DMS 273 treated with DMSO at 0.1 percent for 48 hours (cell line): ENCODE measurements at places on chromosomes 6 and 20.

DNA sequence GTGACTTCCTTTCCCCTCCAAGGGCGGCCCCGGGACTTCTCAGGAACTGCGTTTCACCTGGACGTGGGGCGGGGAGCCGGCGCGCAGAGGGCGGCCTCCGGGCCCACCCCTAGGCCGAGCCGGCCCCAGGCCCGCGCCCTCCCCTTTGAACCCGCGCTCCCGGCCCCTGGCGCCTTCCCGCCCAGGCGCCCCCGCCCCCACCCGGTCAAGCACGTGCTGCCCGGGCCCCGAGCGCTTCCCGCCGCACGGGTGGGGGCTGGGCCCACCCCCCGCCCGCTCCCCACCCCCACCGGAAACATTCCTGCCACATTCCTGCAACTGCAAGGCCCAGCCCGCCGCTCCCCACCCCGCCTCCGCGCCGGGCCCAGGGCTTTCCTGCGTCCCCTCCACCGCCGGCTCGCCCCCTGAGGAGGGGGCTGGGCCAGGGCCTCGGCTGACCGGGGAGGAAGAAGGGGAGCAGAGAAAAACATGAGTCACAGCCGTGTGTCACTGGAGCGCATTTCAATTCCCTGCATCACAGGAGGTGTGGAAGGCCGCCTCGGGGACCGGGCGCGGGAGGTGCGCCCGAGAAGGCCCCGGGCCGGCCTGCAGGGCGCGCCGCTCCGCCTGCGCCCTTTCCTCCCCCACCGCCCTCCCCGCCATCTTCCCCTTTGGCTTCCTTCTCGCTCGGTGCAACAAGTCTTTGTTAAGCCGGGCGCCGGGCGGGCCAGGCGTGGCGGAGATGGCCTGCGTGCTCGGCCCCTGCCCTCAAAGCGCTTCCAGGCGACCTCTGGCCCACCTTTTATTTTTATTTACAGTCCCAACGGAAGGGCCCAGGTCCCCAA lies 1.2 kb upstream of the HMGA1 start:
- no peak for DNase-seq

DNA sequence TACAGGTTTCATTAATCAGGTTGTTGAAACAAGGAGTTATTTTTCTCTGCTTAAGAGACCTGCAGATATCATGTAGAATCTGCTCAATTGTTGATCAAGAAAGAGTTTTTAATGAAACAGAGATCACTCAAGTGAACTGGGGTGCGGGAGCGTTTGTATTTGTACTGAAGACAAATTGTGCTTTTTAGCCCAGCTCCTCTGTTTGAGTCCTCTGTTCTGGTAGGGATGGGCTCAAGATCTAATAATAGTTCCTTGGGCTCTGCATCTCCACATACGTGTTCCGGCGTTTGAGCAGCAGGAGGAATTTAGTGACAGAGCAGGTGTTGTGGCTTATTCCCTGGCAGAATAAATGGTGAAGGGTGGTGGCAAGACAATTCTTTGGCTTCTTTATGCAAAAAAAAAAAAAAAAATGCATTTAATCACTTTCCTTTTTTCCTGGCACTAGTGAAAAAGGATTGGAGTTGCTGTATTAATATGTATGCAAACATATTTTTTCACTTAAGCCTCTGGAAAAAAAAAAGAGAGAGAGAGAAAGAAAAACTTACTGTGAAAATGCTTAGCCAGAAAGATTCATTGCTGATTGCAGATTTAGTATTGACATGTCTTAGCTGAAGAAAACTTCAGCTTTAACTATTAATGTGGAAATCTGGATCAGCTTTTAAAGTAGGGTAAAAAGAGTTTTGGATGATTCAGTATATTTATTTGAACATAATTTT lies 4.0 kb downstream of the CITED2 start:
- peak; percentile 53 for DNase-seq

GRCh38 chr6:150535151-150535804 lies 64.4 kb upstream of the PLEKHG1 start:
- no peak for DNase-seq

DNA sequence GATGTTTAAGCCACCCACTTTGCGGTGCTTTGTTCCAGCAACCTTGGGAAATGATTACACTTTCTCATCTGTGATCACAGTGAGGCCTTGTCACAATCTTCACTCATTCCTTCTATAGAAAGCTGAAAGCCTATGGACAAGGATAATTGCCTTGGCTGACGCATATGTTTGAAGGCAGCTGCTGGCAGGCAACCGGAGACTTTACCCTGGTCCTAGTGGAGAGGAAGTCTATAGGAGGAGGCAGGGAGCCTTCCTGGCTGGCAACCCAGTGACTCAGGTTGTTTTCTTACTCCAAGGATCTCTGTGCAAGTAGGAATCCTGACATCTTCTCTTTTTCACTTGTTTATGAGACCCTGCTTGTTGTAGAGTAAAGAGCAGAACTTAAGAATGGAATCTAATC lies 34.1 kb upstream of the ESR1 start:
- DNase-seq: no peak

- DNase-seq: no peak
Observed at GRCh38 chr6:121849477-121849876, 414.0 kb downstream of the GJA1 start.

DNA sequence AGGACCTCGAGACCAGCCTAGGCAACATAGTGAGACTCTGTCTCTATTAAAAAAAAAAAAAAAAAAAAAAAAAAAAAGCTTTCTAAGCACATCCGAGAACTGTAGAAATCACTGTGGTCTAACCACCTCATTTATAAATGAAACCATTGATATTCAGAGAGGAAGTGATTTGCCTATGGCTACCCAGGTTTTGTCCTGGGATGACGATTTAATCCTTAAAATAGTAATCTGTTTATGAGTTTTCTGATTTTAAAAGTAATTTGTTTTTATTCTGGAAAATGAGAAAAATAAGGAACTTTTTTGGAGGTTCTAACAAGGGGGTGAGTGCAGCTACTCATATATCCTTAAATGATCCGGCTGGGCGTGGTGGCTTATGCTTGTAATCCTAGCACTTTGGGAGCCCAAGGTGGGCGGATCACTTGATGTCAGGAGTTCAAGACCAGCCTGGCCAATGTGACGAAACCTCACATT lies 6.5 kb upstream of the BTN3A2 start:
- no peak for DNase-seq

- DNase-seq: peak; percentile 71
Observed at GRCh38 chr6:147055821-147056392, 148.3 kb upstream of the STXBP5 start.

DNA sequence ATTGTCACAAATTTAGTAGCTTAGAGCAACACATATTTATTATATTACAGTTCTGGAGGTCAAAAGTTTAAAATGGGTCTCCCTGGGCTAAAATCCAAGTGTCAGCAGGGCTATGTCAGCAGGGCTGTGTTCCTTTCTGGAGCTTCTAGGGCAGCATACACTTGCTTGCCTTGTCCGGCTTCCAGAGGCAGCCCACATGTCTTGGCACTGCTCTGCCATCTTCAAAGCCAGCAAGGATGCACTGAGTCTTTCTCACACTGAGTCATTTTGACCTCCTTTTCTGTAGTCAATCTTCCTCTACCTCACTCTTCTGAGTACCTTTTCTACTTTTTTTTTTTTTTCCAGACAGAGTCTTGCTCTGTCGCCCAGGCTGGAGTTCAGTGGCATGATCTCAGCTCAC lies 39.0 kb downstream of the ADGRF4 start:
- no peak for DNase-seq

DNA sequence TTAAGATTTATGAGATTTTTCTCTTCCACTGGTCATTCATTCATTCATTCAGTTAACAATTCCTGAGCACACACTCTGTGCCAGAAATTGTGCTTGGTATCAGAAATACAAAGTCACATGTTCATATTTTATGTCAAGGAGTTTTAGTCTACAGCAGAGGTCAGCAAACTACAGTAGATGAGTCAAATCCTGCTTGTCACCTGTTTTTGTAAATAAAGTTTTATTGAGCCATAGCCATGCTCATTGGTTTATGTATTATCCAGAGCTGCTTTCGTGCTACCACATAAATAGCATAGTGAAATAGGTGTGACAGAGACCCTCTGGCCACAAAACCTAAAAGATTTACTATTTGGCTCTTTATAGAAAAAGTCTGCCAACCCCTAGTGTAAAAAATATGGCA lies 46.8 kb downstream of the THEMIS start:
- peak; percentile 1 for DNase-seq

DNA sequence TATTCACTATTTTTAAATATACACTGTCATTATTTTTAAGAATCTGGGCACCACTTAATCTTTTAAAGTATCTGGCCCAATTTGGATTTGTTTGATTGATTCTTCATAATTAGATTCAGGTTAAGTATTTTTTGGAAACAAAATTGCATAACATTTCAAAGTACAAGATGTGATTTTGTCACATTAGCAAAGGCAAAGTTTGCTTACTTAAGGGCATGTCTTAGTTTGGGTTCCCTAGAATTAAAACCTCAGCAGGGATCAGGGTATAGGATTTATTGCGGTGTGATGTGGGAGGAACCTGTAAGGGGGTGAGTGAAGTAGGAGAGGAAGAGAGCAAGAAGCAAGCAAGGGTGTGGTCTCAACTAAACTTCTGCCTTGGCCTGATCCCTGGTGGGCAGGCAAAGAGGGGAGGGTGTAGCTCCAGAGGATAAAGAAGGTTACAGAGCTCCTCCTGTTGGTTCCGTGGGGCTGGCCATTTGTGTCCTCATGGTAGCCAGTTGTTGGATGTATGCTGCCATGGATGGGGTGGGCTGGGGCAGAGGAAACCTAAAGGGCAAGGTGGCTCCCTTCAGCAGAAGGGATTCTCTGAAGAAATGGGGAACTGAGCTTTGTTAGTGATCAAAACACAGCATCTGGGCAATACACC lies 668.7 kb upstream of the SLC35B3 start:
- DNase-seq: no peak

DNA sequence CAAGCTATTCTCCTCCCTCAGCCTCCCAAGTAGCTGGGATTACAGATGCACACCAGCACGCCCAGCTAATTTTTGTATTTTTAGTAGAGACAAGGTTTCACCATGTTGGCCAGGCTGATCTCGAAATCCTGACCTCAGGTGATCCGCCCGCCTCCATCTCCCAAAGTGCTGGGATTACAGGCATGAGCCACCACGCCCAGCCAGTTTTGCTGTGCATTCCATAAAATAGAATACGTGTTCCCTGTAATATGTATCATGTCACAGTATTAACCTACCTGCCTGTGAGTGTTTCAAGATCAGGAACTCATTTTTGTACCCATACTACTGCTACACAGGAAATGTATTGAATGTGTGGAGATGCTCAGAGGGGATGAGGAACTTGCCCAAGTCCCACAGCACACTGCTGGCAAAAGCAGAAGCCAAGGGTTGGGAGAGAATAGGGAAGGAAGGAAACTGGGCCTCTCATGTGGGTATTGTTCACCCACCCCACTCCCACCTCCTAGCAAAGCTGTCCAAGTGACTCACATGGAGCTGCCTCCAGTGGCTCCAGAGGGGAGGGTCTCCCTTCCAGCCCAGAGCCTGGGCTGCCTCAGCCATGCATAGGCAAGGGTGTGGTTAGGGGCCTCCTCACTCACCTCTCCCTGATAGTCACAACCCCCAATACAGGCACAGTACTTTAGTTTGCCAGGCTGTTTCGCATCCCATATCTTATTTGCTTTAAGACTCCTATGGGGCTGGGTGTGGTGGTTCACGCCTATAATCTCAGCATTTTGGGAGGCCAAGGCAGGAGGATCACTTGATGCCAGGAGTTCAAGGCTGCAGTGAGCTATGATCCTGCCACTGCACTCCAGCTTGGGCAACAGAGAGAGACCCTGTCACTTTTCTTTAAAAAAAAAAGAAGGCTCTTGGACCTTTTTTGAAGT lies 9.4 kb downstream of the HM13 start:
- no peak for DNase-seq

DNA sequence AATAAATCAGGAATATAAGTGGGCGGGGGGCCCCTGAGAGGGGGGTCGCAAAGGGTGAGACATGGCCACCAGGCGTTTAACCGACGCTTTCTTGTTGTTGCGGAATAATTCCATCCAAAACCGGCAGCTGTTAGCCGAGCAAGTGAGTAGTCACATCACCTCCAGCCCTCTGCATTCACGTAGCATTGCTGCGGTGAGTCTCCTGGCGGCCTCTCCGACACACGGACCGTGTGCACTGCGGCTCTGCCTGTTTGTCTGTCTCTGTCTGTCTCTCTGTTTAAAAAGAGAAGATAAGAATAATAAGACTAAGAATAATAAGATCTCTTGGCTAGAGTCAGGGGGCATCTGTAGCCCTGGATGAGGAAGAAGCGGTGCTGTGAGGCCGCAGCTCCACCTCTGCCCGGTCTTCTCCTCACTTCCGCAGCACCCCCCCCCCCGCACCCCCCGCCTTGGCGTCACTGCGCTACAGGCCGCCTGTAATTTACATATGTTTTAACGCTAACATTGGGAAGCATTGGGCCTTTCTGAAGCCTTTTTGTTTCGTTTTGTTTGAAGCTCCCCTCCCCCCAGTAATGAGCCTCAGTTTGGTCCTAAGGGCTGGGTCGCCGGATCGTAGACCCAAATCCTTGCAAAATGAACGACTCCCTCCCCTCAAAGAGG lies 993 bp downstream of the STX16 start:
- peak; percentile 54 for DNase-seq

DNA sequence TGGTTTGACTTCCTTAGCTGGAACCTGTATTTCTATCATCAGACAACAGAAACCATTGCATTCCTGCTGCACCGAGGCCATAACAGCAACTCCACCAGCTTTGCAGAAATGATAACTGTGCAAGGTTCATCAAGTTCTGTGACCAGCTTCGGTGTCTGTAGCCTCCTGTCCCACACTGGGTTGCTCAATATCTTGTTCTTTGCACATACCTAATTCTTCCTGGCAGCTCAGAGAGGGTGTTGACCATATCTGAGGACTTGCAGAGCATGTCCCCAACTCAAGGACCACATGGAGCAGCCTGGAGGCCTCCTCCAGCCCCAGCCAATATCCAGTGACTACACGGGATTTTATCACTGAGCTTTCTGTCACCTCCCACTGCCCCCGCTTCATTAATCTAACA lies 59.3 kb upstream of the SCAF8 start:
- DNase-seq: no peak

DNA sequence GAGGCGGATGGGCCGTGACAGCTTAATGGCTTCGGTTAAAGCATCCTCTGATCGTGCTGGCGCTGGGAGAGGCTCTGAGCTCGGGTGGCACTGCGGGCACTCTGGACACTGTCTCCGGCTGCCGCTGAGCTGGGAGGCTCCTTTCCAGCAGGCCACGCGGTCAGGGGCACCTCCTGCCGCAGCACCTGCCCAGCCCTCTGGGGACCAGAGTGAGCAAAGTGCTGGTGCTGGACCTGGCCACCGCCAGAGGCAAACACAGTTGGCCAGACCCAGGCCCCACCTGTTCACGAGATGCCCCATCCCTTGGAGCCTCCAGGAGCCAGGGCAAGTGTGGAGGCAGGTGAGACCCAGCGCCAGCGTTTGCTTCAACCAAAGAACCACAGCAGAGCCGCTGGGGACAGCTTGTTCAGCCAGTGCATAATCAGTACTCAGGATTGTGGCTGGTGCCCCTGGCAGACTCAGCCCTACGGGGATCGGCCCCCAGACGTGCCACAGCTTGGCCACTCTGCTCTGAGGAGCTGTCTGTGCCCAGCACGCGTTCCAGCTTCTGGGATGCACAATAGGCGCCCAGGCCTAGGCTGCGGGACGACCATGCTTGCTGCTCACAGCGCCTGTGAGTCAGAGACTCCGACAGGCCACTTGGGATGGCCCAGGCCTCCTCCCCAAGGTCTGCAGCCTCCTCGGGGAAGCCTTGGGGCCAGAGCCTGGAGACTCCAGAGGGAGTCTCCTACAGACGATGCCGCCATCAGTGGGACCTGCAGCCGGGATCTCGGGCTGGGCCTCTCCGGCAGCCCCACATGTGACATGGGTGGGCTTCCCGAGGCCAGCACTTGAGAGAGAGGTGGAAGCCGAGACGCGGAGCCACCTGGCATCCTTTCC lies 38.2 kb upstream of the SLCO4A1 start:
- no peak for DNase-seq
